ENCODE measurements at places on chromosomes 7 and 10.

GRCh38 chr7:131483586-131483985 lies 72.8 kb downstream of the PODXL start:
- DNase-seq: no peak

DNA sequence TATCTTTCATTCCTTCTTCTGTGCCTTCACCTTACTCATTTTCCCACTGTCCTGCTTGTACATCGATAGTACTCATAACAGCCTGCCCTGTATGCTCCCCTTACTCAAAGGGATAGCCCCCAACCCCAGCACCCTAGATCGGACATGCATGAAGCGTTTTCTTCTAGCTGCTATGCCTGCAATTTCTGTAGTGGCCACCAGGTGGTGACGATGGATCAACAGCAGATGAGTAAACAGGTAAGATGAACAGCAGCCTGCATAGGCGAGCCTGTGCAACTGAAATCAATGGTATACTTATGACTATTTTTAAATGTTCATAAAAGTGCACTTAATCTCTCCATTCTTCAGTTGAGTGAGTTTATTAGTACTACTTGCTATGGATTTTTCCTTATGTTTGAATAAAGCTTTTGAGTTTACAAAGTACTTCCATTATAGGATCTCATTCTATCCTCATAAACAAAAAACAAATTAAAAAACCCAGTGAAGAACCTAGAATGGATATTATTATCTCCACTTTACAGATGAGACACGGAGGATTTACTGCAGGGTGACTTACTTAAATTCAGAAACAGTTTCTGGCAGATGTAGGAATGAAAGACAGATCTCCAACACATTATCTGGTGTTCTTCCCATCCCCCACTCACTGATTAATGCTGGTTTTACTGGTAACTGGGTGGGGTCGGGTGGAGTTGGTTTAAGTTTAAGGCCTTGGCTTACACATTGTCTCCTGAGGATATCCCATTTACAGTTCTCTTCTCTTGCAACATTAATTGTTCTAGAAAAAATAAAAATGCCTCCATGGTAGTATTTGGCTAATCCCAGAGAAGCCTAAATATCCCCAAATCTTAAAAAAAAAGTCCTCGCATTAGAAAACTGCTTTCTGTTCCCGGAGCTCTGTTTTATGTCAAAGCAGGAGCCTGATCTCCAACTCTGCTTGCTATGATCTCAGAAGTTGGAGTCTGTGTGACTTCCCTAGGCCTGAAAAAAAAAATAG lies 222.1 kb downstream of the GLI3 start:
- peak; percentile 41 for DNase-seq

DNA sequence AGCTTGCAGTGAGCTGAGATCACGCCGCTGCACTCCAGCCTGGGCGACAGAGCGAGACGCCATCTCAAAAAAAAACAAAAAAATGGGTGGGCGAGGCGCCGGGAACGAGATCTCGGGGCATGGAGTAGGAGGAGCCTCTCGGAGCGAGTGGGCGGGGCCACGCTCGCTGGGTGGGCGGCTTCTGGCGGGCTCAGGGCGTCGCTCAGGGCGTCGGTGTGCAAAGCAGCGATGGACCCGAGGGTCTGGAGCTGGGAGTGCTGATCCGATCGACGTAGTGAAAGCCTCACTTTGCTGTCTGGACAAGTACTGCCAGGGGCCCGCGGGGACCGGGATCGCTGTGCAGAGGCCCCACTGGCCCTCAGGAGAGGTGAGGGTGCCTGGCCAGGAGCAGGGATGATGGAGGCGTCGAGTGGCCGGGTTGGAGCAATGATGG lies 22.6 kb upstream of the AMZ1 start:
- peak; percentile 23 for DNase-seq

GRCh38 chr10:73974309-73974946 lies 23.5 kb upstream of the VCL start:
- no peak for DNase-seq

DNA sequence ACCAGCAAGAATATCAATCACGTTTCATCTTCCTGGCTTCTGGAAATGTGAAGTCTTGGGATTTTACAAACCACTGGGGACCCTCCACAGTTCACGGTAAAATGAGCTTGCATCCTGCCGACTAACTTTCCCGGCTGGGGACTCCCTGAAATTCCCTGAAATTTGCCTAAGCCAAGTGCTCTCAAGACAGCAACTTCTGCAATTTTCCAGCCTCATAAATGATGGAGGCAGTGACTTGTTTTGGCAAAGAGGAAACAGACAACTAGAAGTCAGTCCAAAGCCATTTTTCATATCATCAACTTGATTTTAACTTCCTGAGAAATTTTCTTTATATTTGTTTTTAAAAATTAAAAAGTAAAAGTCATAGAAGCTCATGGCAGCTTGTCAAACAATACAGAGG lies 212.3 kb downstream of the FANK1 start:
- no peak for DNase-seq

- DNase-seq: no peak
Measured at GRCh38 chr7:129390314-129390713, 43.9 kb upstream of the STRIP2 start.

GRCh38 chr10:75956624-75957023 lies 525.2 kb downstream of the LRMDA start:
- no peak for DNase-seq

DNA sequence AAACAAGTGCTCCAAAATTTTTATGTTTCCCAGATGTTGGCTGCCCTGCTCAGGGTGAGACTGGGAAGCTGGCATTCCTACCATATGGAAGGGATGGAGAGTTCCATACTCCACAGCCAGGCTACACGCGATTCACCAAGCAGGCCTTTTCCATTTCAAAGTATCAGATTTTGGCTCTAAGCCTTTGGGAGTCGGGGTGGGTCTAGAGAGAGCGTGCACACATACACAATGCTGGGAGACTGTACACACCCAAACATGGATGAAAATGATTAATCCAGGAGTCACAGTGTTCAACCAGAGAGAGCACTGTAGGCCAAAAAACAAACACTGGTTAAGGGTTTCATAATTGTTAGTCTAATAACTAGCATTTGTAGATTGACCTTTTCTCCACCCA lies 295.0 kb downstream of the BICC1 start:
- peak; percentile 56 for DNase-seq

DNA sequence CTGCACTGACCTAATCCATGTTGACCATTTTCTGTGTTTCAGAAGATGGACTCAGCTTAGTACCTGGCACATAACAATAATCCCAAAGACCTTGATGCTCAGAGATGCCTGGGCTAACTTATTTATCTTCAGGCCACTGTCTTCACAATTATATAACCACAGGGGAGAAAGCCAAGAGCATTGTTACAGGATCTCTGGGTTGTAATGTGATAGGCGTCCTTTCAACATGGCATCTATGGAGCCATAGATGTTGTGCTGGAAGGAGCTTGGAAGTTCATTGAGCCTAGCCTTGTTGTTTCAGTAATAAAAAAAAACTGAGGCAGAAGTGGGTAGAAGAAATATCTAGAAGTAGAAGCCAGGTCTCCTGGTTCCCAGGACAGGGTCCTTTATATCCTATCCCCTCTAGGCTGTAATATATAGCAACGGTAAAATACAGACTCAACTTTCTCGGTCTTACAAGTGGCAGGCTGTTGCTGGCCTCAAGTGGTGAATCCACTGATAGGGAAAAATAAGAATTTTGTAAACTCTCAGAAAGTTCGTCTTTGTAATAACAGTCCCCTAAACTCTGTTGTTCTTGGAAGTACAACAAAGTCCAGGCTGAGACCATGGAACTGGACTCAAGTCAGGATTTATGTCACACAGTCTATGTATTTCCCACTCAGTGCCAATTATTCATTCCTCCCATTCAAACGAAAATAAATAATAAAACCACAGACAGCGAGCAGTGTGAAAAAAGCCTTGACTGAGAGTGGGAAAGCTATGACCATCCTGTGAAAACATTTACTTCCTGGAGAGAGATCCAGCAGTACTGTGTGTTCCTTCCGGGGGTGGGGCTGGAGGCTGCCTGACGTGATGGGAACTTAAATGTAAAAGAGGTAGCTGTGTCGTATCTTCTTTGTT lies 277.6 kb downstream of the REEP3 start:
- no peak for DNase-seq

GRCh38 chr10:61321041-61321857 lies 131.9 kb downstream of the TMEM26 start:
- DNase-seq: no peak

DNA sequence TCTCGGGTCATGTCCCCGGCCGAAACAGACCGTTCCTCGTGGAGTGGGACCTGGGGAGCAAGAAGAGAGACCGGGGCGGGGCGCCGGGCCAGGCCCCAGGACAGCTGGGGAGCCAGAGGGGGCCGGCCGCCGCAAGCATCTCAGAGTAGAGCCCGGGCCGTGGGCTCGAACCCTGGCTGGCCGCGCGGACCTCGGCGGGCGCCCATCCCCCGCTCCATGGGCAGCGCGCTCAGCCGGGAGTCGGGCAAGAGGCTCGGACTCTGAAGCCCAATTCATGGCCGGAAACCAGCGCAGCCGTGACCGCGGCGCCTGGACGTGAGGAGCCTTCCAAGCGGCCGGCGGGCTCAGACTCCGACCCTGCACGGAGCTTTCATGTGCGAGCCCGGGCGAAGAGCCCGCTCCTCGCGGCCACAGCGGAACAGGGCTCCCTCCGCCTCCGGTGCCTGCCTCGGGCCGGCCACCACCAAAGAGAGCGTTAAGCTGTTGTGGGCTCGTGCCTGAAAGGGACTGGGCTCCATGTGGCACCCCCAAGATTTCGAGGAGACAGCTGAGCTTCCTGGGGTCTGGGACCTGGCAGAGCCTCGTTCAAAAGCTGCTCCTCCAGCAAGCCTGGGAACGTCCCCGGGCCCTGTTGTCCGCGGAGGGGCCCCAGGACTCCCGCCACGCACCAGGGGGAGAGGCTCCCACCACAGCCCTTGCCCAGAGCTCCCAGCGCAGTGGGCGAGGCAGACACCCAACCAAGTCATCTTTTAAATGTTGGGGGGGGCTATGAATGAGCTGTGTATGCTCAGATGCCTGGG lies 757 bp upstream of the GRID1 start:
- DNase-seq: peak; percentile 66

- no peak for DNase-seq
Measured at GRCh38 chr7:35545831-35546230, 149.1 kb downstream of the HERPUD2 start.

DNA sequence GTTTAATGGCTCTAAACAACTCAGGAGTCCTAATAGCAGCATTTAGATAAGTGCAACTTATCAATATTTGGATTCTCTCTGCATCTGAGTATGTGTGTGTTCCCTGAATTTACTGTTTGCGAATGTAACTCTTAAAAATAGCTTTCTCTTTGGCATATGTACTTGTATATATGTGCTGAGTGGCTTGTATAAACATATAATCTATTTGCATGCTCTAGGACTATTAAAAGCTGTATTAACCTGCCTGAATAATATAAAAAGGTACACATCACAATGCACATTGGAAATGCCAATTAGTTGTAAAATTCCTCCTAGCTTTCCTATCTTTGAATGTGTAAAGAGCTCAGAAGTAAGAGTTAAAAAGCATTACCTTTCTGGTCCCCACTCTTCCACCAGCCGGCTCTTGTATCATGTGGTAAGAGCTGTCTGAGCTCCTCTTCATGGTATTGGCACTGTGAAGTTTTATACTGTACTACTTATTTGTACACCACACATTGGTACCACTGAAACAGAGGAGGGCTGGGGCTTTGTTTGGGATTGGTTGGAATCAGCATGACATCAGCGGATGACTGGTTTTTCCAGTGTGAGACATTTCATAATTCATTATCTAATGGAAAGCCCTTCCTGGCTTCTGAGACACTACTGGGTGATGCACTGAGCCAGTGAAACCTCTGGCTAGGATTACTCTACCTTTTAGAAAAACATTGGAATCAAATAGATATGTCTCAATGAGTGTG lies at the start of gene INHBA:
Gene INHBA (minus strand): TSS at position 456 of the 737 bp plus-strand sequence. CDS start 2,716 bp downstream, outside the sequence.
- no peak for DNase-seq

DNA sequence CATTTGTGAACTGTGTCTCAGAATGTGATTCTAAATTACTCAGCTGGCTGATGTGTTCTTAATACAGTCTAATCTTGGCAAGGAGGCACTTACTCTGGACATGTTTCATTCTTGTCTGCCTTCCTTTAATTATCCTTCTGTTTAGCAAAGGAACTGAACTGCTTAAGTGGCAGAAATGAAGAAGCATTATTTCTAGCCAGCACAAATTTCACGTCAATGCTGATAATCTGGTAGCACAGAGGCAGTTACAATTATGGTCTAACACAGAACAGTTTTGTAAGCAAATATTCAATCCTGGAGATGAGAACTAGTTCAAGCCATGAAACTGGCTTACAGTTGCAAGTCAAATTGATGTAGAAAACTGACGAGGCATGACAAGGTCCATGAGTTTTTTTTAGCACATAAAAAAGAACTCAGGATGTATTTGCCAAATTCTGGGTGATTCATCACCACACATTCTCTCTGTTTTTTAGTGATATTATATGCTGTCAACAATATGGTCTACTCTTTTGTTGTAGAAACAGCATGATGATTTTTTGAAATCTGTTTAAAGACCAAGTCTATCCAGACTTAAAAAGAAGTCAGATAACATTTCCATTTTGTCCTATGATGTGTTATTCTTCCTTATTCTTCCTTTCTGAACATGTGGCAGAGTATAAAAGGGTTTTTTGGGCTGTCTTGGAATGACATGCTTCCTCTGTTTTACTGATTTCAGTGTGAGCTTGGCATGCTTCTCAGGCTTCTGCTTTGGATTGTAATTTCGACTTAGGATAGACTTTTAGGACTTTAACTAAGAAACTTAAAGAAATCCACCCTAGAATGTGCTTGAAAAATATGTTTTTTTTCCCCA lies 154.8 kb downstream of the DNAJB9 start:
- DNase-seq: no peak

- no peak for DNase-seq
Measured at GRCh38 chr7:2530071-2530987, 10.8 kb downstream of the LFNG start.

DNA sequence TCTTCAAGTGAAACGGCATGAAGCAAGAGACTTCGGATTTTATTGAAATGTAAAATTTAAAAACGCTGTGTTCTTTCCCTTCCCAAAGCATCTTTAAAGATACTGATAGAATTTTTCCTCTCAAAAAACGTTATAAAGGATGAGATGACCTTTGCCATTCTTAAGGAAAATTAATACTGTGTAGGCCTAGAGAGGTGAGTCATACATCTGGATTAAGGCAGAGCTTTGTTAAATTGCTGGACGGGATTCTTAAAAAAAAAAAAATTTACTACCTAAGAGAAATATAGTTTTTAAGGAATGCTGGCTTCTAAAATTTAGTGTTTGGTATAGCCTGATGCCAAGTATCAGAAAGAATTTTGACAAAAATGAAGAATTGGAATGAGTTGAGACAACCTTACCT lies 6.3 kb upstream of the HBP1 start:
- DNase-seq: no peak

GRCh38 chr7:114083166-114084001 lies 164.6 kb upstream of the PPP1R3A start:
- DNase-seq: peak; percentile 35

DNA sequence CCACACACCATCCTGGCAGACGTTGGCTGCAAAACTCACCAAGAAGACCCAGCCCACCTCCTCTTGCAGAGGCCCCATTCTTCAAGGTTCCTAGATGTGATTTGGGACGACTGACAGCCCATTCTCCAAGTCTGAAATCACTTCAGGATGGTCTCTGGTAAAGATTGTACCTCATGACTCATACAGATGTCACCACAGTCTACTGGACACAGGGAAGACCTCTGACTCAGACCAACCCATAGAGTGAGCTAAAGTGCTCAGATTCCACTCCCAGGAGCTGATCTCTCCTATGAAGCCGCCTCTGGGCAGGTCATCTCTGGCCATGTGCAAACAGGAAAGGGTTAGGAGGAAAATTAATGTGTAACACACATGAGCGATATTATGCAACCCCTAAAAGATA lies 102.4 kb upstream of the VWC2 start:
- DNase-seq: no peak
